HFF-Myc (cell line): ENCODE measurements at places on chromosomes 6 and 20.

GRCh38 chr6:54860739-54861138 is 14.2 kb downstream of the FAM83B start:
- DNase-seq, result peak; percentile 17

GRCh38 chr6:141107591-141108160 is 1025.0 kb upstream of the GJE1 start:
- peak; percentile 17 for DNase-seq

DNA sequence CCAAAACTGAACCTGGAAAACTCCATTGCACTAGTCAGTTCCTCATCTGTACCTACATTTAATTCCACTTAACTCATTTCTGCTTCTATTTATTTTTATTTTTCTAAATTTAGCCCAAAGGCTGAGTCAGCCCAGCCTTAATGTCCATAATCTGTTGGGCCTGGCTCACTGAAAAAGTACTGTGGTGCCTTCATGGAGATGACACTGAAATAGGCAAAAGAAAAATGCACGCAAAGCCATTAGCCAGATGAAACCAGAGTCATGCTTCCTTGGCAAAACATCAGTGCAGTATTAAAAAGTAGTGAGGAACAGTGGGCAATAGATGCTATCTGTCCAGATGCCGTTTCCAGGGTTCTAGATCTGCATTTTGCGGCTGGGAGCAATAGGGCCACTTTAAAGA is 14.7 kb upstream of the PLCB4 start:
- DNase-seq, result no peak

DNA sequence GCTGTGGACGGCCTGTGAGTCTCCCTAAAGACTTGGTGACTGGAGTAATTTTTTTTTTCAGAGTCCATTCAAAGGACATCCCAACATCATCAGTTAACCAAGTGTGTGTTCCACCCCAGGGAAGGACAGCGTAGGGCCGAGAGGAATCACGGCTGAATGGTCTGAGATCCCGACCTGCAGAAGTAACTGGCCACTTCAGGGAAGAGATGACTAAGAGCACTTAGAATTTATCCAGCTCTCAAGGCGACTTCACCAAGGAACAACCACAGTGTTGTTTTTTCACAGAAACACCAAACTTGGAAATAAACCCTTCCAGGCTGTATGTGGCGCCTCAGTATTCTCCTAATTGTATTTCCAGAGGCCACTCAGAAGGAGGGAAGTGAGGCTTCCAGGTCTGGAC is 231.6 kb downstream of the FNDC1 start:
- DNase-seq, result no peak

- no peak for DNase-seq
Measured at GRCh38 chr6:7219310-7219709, 93.7 kb downstream of the SSR1 start.

DNA sequence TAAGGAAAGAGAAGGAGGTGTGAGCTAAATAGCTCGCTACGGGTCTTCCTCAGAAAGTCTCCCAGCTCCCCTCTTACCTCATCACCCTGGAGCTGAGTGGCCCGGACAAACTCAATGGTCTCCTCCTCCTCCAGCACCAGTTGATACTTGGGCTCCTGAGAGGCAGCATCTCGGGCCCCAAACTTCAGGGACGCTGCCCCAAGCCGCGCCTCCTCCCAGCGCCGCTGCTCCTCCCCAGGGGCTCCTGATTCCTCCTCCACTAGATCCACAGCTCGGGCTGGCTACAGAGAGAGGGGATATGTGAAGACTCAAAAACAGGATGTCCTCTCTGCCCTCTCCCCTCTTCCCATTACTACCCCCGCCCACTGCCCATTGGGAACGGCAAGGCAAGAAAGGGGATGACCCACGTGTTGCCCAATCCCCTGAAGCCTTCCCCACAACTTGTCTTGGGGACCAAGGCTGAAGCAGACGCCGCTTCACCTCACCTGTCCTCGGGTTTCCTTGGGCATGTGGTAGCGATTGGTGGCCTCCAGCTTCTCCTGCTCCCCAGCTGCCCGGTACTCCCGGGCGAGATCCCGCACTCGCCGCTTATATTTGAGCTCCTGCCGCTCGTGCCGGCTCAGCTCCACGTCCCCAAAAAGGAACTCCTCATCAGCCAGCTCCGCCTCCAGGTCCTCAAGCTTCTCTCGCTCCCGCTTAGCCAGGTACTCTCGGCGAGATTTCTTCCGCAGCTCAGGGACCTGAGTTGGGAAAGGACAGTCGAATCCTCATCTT is 7.6 kb downstream of the DHX16 start:
- DNase-seq, result no peak

DNA sequence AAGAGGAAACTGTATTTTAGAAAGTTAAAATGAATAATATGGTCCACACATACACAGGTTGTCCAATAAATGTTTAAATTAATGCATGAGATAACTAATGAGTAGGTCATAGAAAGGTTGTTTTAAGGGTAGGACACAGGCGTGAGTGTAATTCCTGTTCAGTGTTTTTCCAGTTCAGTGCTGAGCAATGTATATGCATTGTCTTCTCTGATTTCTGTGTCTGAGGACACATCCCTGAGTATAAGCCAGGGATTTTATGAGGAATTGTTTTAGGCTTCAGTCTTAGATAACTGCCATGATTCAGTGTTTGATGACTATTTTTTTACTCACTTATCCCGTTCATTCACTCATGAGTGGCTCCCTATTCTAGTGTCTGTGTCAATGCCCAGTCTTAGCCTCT is 298.5 kb upstream of the TBX18 start:
- no peak for DNase-seq

- no peak for DNase-seq
Measured at GRCh38 chr6:96505363-96505762, 16.2 kb upstream of the UFL1 start.

- DNase-seq, result peak; percentile 96
Measured at GRCh38 chr20:33554914-33555420, 65.1 kb downstream of the CBFA2T2 start.

- peak; percentile 70 for DNase-seq
Measured at GRCh38 chr20:63232235-63233060, 3.3 kb upstream of the BIRC7 start.

GRCh38 chr20:37737826-37738420 is 44.1 kb downstream of the CTNNBL1 start:
- DNase-seq, result no peak

- no peak for DNase-seq
Measured at GRCh38 chr20:2246069-2246491, 49.7 kb upstream of the TGM3 start.

GRCh38 chr6:22582417-22583205 is 13.2 kb downstream of the HDGFL1 start:
- no peak for DNase-seq

DNA sequence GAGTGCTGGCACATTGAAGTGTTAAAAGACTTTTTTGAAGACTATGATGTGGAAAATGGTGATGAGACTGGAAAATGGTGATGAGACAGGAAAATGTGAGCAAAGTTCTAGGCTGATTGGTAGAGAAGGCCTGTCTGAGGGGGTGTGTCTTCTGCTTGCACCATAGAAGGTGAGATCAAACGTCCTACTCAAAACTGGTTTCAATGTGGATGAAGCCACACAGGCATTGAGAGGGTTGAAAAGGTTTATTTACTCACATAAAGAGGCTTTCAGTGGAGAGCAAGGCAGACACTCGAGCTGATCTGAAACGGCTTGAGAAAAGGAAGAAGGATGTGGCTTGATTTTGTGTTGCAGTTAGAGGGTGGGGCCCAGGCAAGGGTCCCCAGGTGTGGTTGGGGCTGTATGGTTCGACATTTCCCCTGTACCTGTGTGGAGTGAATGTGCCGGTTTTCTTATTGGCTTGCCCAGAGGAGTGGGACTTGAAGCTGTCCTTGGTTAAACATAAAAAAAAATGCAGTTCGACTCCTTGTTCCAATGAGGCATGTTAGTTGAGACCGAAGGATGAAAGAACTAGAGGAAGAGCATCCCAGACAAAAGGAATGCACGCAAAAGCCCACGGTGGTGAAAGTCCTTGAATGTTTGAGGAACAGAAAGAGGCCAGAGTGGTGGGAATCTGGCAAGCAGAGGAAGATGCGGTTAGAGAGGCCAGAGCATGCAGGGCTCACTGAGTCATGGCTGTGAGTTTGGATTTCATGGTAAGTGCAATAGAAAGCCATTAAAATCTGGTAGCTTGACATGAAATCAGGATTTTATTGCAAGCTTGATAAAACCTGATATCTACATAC is 172.3 kb downstream of the EPM2A start:
- no peak for DNase-seq

GRCh38 chr6:95216555-95216954 is 360.8 kb upstream of the MANEA start:
- DNase-seq, result no peak

DNA sequence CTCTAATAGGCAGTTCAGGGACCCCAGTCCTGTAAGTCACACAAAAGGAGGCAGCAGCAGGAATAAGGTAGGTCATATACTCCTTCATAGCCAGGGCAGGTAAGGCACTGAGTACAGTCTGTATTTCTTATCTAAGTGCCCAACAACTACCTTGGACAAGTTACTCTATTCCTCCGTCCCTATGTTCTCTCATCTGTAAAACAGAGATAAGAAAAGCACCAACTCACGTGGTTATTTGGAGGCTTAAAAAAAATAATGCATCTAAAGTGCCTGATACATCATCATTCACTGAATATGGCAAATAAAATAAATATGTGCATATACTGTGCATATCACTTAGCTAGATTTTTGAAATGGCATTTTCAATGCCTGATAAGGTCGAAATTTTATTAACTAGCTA is 298.1 kb upstream of the CDYL start:
- no peak for DNase-seq

GRCh38 chr6:143224516-143224915 is 163.8 kb downstream of the AIG1 start:
- DNase-seq, result no peak

- DNase-seq, result peak; percentile 79
Measured at GRCh38 chr6:142013287-142013686, 119.4 kb upstream of the GJE1 start.

DNA sequence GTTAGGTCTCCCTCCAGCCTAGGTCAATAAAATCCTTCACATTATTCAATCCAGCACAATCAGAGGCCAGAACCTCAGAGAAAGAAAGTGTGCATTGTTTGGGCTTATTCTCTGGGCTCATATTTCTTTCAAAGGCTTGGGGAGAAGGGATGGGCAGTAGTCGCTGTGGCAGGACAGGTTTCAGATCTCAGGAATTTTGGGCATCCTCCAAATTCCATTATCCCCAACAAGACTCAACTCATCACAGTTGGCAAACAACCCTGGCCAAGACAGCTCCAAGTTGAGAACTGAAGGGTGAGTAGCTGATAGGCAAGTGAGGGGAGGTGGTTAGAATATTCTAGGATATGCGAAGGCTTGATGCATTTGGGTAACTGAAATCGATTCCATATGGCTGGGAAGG is 27.2 kb upstream of the CHD6 start:
- no peak for DNase-seq
